ENCODE measurements at places on chromosomes 3 and 15.

- no peak for DNase-seq
These were observed 67.0 kb downstream of the DAPK2 start for GRCh38 chr15:63979262-63979793.

- DNase-seq: peak; percentile 73
These were observed 152.3 kb downstream of the IGF1R start for GRCh38 chr15:98800437-98801233.

- DNase-seq: peak; percentile 84
These were observed 45.2 kb downstream of the RARB start for GRCh38 chr3:25473246-25473645.

DNA sequence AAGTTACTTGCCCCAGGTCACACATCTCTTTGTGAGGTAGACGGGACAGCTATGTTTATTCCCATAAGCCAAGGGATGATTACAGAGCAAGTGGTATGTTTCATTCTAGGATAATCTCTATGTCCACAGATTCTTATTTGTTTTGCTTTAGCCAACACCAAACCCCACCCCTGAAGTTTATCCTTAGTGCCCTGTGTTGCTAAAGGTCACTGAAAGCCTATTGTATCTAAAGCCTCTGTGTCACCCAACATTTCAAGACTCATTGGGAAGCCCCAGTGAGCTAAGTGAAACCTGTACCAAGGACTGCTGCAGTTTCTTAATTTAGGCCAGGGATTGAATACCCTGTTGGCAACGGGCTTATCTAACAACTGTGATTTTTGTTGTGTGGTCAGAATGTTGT, 135.6 kb downstream of the ADAMTS9 start:
- DNase-seq: no peak

- peak; percentile 89 for DNase-seq
These were observed 50.7 kb downstream of the CLDN11 start for GRCh38 chr3:170469151-170470062.

DNA sequence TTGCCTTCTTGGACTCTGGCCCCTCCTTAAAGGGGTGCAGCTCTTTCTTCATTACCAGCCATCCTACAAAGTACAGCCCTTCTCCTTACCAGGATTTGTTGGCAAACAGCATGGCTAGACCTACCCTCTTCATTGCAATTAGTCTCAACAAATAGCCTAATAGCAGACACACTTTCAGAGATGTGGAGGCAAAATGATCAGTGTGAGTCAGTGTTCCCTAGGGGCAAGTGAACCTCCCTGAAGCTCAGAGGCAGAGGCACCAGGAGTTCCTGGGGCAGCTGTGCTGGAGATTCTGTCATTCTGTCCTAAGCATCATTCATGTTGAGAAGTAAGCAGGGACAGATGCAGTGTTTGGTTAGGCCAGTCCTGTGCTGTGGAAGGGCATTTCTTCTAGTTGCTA, 14.6 kb upstream of the MECOM start:
- DNase-seq: peak; percentile 16

- no peak for DNase-seq
These were observed 17.6 kb downstream of the DAZL start for GRCh38 chr3:16587681-16588060.

DNA sequence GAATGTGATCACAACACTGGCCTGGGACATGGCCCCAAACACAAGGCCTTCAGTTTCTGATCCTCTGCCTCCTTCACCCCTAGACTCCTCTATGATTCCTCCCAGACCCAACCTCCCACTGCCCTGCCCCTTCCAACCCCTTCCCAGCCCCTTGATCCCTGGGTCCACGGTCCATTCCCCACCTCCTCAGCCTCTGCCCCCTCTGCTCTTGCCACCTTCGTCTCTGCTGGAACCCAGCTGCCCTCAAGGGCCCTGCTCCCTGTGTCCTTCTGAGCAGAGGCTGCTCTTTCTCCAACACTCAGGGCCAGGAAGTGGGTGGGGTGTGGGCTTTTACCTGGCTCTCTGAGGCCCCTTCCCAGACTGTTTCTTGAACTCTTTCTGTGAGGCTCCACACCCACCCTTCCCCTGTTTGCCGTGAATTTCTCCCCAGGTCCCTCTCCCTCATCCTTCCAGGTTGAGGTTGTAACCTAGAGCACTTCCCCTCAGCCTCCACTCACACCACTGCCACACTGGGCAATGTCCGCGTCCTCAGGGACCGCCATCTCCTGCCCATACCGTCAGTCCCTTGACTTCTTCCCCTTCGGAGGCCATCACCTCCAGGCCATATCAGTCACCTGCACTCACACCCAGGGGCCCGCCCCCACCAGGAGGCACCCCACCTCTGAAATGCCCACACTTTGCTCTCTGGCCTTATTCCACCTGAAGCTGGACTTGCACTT, 18.7 kb upstream of the SLCO2A1 start:
- DNase-seq: no peak

- DNase-seq: no peak
These were observed 16.9 kb downstream of the CD47 start for GRCh38 chr3:108073764-108074431.

GRCh38 chr3:67381667-67382272, 272.6 kb downstream of the SUCLG2 start:
- peak; percentile 2 for DNase-seq

DNA sequence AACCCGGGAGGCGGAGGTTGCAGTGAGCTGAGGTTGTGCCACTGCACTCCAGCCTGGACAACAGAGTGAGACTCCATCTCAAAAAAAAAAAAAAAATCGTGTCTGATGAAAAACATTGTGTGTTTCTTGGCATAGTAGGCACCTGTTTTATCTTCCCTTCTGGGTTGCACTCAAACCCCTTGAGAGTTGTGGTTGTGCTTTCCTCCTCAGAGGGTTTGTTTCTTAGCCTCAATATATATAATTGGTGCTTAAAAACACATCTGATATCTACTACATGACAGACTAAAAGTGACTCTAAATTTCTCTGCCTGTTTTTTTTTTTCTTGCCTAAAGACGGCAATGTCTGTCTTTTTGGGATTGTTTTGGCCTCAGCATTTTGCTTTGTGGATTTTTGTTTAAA, 7.6 kb downstream of the NR1D2 start:
- DNase-seq: no peak

DNA sequence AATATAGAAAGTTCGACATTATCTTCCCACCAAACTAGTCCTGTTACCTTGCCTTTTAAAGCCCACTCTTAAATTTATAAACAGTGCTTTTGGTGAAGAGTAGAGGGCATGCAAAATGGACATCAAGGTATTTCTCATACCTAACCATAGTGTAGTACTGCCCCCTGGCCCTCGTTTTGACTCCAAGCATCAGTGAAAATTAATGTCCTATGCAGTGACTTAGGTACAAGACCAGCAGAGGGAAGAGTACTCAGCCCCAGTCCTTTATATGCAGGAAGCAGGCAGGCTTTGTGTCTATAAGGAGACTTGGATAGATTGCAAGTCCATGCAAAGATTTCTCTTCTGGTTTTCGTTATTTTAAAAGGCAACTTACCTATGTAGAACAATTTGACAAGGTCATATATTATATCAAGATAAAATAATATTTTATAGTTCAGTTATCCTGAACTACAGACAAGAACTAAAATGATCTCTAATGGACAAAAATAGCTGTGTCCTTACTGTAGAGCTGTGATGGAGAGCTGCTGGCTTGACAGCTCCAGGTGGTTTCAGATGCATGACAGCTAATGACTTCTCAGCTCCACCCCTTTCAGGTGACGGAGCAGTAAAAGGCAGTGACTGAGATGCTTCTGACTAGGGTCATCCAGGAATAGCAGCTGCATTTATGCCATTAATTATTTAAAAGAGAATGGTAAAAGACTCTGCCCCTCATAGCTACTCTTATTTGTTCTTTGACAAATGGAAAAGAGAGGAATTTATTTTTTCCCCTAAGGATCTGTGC, 646.1 kb downstream of the SQOR start:
- DNase-seq: peak; percentile 38

GRCh38 chr3:160159806-160160205, 65.4 kb upstream of the C3orf80 start:
- DNase-seq: no peak

DNA sequence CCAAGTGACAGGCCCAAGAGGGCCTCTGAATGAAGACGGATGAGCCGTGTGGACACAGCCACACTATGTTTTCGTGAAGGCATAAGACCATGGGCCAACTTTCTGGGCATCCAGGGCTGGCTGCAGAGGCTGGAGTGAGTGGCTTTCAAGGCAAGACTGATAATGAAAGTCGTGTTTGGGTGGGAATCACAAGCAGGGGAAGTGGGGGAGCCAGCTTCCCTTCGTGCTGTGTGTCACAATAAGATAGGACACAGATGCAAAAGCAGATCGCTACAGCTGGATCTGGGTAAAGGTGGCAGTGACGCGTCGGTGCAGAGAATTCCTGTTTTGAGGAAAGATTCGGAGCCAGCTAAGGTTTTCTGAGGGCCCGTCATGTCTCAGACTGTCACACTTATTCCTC, 309.8 kb upstream of the CTDSPL start:
- DNase-seq: no peak

DNA sequence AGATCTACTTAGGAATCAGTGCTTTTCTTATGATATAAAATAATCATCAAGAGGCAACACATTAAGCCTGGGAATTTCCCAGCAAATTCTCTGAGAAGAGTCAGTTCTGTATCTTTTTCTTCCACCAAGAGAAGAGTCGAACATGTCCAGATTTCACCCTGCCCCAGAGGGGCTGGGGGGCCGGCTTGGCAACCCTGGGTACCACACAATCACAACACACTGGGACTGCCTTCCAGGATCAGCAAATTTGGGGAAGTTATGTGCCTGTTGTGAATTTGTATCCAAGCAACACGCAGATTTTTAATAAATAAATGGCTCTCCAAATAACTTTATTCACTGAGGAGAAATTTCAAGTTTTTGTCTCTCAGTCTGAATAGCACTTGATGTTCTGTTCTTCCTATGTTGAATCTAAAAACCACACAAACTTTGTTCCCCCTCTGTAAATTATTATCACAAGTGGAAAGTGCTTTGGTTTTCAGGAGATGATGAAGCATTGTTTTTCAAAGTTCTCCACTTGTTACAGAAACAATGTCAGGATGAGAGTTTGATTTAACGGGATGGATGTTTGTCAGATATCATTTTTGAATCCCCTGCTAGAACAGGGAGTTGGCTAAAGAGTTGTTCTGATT, 357.2 kb downstream of the ZNF385D start:
- DNase-seq: no peak

- no peak for DNase-seq
These were observed 38.8 kb upstream of the B3GNT5 start for GRCh38 chr3:183214277-183214612.

GRCh38 chr3:183046883-183047282, 52.4 kb downstream of the MCCC1 start:
- no peak for DNase-seq

DNA sequence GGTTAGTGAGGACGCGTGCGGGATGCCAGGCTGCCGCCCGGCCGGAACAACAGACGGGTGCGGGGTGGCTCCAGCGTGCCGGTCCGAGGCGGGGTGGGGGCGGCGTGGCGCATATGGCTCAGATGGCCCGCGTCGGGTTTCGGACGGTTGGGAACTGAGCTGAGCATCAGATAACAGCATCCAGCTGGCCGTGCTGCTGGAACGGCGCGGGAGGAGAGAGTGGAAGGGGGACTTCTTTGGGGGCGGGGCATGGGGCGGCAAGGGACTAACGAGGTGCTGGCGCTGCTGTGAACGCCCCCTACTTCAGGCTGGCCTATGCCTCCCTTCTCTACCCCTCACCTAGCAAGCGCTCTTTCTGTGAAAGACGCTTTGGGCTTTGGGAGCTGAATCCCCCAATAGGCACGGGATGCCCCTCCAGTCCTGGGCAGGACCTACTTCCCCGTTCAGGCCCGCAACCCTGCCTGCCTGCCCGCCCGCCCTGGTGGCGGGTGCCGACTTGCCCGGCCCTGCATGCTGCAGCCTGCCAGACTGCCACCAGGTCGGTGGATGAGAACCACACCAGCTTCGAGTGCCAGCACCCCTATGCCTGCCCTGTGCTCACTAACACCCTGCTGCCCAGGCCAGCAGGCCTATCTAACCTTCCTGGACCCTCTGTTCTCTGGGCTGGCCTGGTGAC, 542 bp downstream of the INKA1 start:
- DNase-seq: peak; percentile 20

- DNase-seq: no peak
These were observed 47.4 kb downstream of the CMTM8 start for GRCh38 chr3:32285891-32286290.

- DNase-seq: no peak
These were observed 182.3 kb downstream of the OR4M2 start for GRCh38 chr15:22262613-22263020.

Measured in M059J (cell line).